Midbrain (tissue), 1 donor: ENCODE measurements at places on chromosomes 11 and 22.

GRCh38 chr11:111069066-111069465 lies 176.5 kb upstream of the POU2AF2 start:
- no peak for DNase-seq

- peak; percentile 12 for DNase-seq
These were observed 102.4 kb upstream of the CADM1 start for GRCh38 chr11:115606498-115607220.

DNA sequence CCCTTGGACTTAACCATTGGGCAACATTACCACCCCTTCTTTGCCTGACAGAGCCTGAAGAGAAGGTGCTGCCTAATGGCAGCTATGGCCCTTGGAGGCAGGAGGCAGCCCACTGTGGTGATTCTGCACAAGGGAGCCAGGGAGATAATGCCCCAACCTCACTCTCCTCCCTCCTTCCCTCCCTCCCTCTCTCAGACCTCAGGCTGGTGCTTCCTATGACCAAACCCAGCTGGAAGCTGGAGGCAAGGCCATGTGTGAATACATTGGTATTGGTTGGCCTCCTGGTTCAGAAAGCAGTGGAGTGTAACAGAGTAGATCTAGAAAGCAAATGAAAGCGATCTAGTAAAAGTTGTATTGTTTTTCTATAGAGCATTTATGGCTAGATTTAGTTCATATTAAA lies 233.1 kb downstream of the CSNK2A3 start:
- DNase-seq, result no peak

GRCh38 chr11:105673089-105673488 lies 63.2 kb downstream of the GRIA4 start:
- DNase-seq, result peak; percentile 8

DNA sequence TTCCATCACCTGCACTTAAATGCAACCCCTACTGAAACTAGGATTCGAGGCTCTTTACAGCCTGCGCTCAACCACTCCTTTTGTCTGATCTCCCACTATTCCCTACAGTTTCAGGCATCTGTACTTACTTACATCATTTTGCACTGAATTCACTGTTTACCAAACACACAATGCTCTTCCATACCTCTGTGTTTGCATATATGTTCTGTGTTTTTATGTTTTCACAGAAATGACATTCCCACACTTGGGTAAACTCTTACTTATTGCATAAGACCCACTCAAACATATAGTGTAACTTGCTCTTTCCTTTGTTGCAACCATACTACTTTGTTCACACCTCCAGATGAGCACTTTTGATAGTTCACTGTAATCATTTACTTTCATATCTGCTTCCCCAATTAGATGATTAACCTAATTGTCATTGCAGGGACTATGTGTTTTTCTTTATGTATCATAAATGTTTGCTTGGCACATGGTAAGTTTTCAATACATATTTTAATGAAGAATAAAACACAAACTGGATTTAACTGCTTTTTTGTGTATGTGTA lies 54.6 kb downstream of the ZBTB44 start:
- DNase-seq, result no peak

- no peak for DNase-seq
These were observed 663 bp downstream of the MYH9 start for GRCh38 chr22:36386900-36387708.

DNA sequence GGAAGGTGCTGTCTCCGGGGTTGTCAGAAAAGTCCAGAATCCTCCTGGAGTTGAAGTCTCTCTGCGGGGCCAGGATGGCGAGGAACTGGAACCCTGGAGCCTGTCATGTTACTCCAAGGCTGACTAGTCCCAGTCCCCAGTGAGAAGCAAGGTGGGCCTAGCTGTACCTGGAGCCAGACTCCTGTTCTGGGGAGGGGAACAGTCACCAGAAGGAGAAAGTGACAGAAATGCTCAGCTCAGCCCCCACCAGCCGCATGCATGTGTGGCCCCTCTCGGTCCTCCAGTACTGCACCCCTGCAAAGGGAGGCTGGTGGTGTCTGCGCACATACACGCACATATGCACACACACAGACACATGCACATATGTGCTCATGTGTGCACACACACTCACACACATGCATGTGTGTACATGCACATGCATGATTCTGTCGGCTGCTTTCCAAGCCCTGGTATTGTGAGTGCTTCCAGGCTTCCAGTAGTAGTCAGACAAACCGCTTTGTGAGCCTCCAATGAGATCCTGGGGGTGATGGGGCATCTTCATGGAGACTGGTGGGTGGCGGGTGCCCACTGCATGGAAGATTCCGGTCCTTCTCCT lies 54.3 kb downstream of the RTL6 start:
- no peak for DNase-seq

GRCh38 chr22:45009606-45010531 lies at the start of gene PHF21B:
Gene PHF21B (minus strand): TSS chr22:45010005. CDS start chr22:45009549, 456 bp downstream.
- peak; percentile 71 for DNase-seq

GRCh38 chr11:81772166-81772565 lies 961.5 kb downstream of the FAM181B start:
- DNase-seq, result no peak

- no peak for DNase-seq
These were observed 142.4 kb downstream of the KIRREL3 start for GRCh38 chr11:126857860-126858808.

- no peak for DNase-seq
These were observed 93.2 kb downstream of the GGTLC2 start for GRCh38 chr22:22737590-22737989.

DNA sequence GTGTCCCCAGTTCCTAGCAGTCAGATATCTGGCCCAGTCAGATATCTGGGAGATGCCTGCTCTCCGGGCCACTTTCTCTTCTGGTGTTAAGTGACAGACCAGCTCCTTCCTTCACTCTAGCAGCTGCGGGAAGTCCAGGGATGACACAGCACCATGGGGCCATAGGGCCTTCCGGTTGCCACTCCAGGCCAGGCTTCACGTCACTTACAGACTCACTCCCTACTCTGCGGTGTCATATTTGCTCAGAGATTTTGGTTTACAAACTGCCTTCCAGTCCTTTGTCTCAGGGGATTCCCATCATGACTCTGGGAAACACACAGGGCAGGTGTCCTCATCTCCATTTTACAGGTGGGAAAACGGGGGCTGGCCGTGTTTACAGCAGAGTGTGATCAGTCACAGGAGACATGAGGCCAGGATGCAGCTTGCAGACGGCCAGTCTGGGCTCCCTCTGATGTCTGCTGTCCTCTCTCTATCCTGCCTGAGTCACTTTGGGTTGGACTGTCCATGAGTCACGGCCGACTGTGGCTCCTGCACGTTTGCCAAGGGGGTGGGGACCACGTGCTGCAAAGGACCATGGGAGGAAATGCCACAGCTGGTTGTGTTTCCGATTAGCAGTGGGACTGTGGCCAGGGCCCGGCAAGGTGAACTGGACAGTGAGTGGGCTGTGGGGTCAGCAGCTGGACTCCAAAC lies 8.2 kb upstream of the TBC1D22A start:
- no peak for DNase-seq

- no peak for DNase-seq
These were observed 48.4 kb downstream of the ANO1 start for GRCh38 chr11:70126494-70126893.

DNA sequence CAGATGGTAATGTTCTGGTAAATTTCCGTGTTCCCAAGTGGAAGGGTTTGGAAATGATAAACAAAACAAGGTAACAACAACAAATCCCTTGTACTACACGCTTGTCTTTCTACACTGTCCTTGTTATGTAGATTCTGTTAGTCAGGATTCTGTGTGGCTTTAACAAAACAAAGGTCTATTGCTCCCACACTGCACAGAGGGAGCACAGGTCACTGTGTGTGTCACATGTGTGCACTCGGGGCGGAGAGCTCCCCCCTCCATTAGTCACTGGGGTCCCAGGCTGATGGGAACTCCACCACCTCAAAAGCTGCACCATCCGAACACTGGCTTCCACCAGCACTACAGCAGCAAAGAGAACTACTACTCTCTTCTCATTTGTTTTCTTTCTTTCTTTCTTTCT lies 227.9 kb downstream of the NTM start:
- DNase-seq, result no peak

- no peak for DNase-seq
These were observed 40.3 kb downstream of the TPBGL start for GRCh38 chr11:75280770-75281468.

GRCh38 chr11:114081641-114082414 lies 22.3 kb downstream of the ZBTB16 start:
- no peak for DNase-seq

- no peak for DNase-seq
These were observed 45.3 kb upstream of the SPON1 start for GRCh38 chr11:13917264-13917663.

DNA sequence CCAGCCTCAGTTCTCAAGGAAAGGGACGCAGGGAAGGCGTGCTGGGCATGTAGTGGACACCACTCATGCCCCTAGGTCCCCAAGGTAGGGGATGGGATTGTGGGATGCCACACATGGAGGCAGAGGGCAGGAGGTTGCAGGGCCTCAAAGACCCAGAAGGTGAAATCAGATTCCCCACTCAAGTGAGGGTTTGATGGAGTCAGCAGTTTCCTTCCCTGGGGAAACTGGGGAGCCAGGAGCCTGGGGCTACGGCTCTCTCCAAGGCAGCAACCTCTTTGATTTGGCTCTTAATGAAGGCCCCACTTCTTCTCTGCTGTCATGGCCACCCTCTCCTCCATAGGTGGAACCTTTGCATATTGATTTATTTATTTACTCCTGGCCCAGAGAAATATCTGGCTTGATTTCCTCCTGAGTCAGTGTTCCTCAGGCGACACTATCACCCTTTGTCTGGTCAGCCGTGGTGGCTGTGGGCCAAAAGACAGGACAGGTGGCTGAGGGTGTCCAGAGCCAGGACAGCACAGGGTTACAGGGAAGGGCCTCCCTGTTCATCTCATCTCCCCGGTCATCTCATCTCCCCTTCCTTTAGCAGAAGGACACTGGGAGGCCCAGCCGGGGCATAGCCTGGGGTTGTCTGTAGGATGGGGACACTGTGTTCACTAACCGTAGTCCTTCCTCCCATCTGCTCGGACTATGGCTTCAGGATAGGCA lies 9.6 kb downstream of the GNAZ start:
- no peak for DNase-seq

DNA sequence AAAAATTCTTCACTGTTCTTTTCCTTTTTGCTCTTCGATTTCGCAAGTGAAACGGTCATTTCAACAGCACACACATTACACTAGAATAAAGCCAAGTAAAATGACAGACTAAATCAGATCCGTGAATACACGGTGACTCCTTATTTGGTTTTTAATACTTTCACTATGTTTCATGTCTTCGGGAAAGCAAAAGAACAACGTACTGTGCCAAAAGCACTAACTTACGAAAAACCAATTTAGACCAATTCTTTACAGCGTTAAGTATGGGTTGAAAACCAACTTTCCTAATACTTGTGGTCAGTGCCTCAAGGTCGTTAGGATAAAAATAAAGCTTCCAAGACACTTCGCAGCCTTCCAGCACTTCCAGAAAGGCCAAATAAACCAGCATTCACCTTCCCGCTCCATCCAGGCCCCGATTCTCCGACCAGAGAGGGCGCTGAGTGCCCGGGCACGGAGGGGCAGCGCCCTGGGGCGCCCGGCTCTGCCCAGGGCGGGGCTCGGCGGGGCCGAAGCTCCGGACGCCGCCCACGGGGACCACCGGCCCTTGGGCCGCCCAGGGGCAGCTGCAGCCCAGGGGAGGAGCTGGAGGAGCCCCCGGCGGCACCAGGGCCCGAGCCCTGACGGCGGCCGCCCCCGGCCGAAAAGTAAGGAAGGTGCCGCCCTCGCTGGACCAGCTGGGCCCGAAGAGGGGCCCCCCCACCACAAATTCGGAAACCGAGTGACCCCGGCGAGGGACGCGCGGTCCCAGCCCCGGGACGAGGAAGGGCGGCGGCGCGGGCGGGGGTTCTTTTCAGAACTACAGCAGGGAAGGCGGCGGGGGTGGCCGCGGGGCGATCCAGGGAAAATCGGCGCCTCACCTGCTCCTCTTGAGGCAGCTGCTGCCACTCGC lies 499 bp downstream of the ATL3 start:
- peak; percentile 83 for DNase-seq

GRCh38 chr11:66570079-66570849 lies 1.9 kb upstream of the CTSF start:
- DNase-seq, result no peak

GRCh38 chr11:65744026-65744698 lies 23.6 kb upstream of the RNASEH2C start:
- DNase-seq, result no peak

- no peak for DNase-seq
These were observed 547.6 kb downstream of the BUD13 start for GRCh38 chr11:116225236-116225635.

GRCh38 chr22:49021131-49021925 lies 806.3 kb downstream of the BRD1 start:
- no peak for DNase-seq

- no peak for DNase-seq
These were observed 540.3 kb downstream of the ETS1 start for GRCh38 chr11:128047026-128047425.

DNA sequence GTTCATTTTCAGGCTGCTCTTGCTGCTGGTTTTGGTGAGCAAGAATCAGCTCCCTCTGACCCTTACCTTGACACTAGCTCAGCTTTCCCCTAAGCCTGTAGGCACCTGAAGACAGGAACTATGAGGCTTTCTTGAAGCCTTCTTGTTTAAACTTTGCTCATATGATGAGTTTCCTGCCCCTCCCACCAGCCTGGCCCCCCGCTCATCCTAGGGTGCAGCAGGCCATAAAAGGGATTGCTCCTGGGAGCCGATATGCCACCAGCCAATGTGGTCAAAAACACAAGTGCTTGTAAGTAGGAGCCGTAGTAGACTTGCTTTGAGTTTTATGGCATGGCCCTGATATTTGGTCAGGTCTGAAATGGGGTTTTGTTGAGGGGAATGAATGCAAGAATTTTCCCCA lies 164.7 kb downstream of the DSCAML1 start:
- DNase-seq, result no peak

DNA sequence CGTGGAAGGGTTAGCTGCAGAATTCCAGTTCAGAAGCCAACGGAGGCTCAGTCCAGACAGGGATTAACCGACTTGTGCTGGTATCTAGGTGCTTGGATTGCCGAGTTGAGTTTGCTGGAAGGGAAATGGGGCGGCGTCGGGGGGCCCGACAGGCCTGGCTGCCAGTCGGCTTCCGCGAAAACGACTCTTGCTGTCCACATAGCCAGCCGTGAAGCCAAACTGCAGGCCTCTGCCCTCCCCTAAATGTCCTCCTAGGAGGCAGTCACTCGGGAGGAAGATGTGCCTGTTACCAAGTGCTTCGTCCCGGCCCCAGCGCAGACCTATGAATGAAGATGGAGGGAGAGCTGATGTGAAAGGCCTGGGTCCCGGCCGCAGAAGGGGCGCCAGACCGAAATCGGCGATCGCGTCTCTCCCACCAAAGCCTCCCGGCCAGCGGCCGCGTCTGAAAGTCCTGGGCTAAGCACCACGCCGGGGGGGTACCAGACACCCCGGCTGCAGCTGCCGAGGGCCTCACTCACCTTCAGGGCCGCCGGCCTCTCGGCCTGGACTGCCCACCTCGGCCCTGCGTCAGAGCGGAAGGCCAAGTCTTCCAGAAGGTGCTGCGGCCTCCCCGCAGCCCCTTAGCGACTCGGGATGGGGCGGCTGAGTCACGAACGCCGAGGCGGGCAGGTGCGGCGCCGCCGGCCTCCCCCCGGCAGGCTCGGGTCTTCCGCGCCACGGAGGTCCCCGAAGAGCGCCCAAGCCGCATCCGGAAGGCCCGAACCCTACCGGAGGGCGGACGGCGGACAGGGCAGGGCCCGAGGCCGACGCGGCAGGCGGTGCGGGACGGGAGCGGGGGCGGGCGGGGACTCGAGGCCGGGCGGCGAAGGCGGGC lies 7.5 kb downstream of the DPAGT1 start:
- DNase-seq, result peak; percentile 16

GRCh38 chr11:130897262-130898182 lies 18.8 kb downstream of the SNX19 start:
- peak; percentile 44 for DNase-seq

- DNase-seq, result no peak
These were observed 3.3 kb upstream of the FXYD6 start for GRCh38 chr11:117879516-117880480.

GRCh38 chr11:129700701-129701100 lies 114.9 kb upstream of the TMEM45B start:
- DNase-seq, result no peak
